T-helper 2 cell treated with Interferon-gamma antibody and Interleukin-4, amounts not matched to agents 5 μg/mL and 100 μg/mL, for 36 hours (primary cell): ENCODE measurements at places on chromosomes 12 and 14.

GRCh38 chr14:90990141-90990540 lies 70.3 kb downstream of the RPS6KA5 start:
- no peak for DNase-seq

GRCh38 chr12:44842669-44843068 lies 33.4 kb downstream of the NELL2 start:
- DNase-seq, result no peak

DNA sequence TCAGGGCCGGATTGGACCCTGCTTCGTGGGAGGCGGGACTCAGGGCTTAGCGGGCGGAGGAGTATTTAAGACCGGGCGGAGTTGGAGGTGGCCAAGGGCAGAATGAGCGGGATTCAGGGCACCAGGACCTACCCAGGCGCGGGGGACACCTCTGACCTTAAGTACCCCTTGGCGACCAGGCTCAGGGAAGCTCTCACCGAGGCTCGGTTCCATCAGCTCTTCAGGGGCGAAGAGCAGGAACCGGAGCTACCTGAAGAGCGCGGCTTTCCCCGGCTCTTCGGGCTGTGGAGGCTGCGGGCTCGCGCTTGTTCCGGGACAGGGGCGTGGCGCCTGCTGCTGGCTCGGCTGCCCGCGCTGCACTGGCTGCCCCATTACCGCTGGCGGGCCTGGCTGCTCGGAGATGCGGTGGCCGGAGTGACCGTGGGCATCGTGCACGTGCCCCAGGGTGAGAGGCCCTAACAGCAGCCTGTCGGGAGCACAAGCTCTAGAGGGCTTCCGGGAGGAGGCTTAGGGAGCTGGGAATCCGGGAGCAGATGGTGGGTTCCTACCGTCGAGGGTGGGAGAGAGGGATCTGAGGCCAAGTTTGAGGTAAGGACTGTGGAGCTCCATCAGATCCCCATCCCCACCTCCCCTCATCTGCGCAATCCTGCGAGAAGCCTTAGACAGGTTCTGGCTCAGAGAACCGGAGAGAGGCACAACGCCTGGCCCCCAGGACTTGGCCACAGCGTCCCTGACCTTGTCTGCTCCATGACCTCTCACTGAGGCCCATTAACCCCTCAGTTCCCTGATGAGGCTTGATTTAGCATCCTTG lies 8.4 kb downstream of the ARHGEF25 start:
- DNase-seq, result peak; percentile 17

- DNase-seq, result no peak
Measured at GRCh38 chr12:39490500-39491282, 47.8 kb upstream of the KIF21A start.

DNA sequence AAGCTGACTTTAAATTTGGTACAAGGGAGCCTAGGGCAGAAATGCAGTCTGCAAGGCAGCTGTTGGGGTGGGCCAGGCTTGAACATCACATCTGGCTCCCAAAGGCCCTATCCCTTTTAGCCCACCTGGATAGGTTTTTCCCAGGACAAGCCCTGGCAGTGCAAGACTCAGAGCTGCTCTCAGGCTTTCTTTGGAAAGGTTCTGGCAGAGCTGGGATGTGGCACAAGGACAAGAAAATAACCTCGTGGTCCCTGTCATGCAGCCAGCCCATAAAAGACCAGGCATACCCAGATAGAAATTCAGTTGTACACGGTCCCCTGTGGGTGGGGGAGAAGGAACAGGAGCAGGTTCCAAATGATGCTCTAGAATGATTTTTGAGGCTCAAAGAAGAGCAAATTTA lies 206.9 kb downstream of the TTC7B start:
- no peak for DNase-seq

DNA sequence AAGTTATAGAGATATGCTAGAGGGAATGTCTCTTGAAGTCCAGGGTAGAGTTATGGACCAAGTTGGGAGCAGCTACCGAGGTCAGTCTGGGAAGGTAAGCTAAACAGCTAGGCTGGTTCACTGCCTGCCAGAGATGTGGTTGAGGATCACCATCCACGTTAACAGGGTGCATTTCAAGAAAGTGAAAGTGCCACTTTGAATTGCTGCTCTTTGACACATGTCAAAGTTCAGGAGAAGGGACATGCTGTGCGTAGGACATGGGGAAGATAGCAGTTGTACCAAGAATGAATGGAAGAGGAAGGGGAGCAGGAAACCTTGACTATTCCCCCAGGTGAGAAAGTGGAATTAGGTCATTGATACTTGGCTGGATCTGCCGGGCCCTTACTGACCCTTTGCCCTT lies 49.5 kb downstream of the MAX start:
- no peak for DNase-seq

GRCh38 chr12:82407481-82407880 lies 49.2 kb downstream of the METTL25 start:
- DNase-seq, result no peak
